ENCODE measurements at places on chromosomes 6 and 20. TPM values are rescaled to one million over a fixed set of nuclear protein-coding genes. Genes with fewer than 3 reads are reported as not detected.

- no peak for DNase-seq
Measured at GRCh38 chr6:33052627-33053026, 20.8 kb downstream of the HLA-DPA1 start.

- no peak for DNase-seq
Measured at GRCh38 chr6:20965276-20965675, 431.0 kb downstream of the CDKAL1 start.

- DNase-seq: no peak
Measured at GRCh38 chr6:38179794-38180430, 360.4 kb downstream of the ZFAND3 start.

Gene CBLN4
- not detected for polyA plus RNA-seq

- DNase-seq: no peak
Measured at GRCh38 chr6:30329331-30329730, 2.6 kb downstream of the TRIM39 start.

Gene HSPA1L
- 1.1 TPM for polyA plus RNA-seq

- no peak for DNase-seq
Measured at GRCh38 chr6:12148317-12148801, 136.2 kb downstream of the HIVEP1 start.

DNA sequence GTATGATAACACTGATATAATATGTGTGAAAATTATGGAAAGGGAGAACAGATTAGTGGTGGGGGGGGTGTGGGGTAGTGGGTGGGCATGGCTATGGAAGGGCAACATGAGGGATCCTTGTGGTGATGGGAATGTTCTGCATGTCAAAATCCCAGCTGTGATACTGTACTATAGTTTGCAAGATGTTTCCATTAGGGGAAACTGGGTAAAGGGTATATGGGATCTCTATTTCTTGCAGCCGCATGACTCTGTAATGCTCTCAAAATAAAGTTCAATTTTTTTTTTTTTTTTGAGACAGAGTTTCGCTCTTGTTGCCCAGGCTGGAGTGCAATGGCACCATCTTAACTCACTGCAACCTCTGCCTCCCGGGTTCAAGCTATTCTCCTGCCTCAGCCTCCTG, 14.3 kb downstream of the ZBTB2 start:
- no peak for DNase-seq

DNA sequence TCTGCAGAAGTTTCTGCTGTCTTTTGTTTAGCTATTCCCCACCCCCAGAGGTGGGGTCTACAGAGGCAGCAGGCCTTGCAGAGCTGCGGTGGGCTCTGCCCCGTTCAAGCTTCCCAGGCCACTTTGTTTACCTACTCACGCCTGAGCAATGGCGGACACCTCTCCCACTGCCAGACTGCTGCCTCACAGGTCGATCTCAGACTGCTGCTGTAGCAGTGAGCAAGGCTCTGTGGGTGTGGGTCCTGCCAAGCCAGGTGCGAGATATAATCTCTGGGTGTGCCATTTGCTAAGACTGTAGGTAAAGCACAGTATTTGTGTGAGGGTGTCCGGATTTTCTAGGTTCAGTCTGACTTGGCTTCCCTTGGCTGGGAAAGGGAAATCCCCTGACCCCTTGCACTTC, 23.6 kb upstream of the ZNF337 start:
- DNase-seq: no peak
